ENCODE measurements at places on chromosomes 1 and 21.

DNA sequence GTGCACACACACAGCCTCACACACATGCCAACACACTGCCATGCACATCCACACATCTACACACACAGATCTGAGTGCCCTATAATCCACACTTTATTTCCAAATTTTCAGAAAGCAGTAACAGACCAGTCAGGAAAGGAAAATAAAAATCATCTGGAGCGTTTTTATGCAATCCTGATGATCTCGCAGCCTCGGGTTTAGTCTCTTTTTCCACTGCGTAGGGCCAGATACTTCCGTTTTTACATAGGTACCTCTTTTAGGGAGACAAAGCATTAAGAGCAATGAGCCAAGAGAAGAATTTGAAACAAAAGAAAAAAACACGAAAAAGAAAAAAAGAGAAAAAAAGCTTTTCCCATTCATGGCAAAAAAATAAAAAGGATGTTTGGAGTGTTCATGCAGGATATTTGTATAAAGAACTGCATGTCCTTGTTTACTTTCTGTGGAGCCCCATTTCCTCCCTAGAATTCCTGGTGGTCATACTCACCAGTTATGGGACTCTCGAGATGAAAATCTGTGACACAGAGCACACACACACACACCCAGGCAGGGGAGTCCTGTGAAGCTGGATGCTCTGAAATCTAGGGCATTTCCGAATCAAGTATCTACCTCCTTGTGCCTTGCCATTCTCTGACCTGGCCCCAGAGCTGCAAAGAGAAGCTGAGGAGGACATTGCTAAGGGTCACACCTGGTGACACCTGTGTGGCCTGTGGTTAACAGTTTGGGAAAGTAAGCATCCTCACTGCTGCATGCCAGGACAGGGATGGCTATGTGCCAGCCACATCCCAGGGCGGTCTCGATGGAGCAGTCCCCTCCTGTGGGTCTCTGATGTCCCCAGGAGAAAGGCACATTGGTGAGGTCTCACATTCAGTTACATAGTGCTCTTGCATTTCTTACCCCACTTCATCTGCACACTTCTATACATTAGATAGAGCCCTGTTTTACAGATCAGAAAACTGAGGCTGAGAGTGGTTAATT lies 83.6 kb downstream of the RUNX1 start:
- DNase-seq: no peak

GRCh38 chr1:224739997-224740684 lies 124.0 kb downstream of the CNIH3 start:
- DNase-seq: no peak

DNA sequence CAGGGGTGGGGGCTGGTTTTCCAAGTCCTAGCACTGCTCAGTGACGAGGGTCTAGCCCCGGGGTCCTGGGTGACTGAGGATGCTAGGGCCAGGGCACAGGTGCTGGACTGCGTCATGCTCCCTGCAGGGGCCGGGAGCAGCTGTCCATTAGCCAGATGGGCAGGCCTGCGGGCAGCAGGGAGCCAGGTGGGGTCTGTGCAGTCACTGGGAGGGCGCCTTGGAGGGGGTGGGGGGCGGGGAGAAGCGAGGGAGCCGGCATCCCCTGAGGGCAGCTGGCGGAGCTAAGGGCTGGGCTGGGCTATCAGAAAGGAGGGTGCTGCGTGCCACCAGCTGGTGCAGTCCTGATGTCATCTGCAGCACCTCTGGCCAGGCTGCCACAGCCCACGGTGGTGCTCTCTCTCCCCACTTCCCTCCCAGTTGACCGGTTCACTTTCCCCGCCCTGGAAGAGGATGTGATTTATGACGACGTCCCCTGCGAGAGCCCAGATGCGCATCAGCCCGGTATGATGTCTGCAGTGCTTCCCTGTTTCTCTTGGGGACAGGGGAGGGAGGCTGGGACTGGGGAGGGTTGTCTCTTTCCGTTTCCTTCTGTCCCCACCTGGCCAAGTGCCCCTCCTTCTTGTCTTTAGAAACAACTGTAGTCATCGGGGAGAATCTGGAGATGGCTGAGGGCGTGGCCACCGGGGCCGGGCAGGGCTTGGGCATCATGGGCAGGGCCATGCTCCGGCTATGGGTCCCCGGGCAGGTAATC lies 63.8 kb downstream of the ARHGEF10L start:
- DNase-seq: no peak

- no peak for DNase-seq
These were observed 106.0 kb downstream of the NTNG1 start for GRCh38 chr1:107246775-107247345.

DNA sequence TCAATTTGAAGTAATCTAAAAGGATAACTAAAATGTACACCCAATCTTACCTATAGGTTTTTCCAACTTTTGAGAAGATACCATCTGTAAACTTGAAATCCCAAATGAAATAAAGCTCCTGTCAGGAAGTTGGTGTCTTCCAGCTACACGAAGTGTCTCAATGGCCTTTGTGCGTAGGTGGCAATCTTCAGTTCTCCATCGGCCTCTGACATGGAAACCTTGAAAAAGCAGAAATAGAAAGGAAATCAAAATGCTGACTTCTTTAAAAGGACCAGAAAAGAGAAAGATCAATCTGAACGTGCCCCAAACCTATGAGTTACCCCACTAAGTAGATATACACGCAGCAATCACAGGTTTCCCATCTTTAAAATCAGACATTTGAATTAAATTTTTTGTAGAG lies 10.0 kb downstream of the MKNK1 start:
- DNase-seq: no peak

DNA sequence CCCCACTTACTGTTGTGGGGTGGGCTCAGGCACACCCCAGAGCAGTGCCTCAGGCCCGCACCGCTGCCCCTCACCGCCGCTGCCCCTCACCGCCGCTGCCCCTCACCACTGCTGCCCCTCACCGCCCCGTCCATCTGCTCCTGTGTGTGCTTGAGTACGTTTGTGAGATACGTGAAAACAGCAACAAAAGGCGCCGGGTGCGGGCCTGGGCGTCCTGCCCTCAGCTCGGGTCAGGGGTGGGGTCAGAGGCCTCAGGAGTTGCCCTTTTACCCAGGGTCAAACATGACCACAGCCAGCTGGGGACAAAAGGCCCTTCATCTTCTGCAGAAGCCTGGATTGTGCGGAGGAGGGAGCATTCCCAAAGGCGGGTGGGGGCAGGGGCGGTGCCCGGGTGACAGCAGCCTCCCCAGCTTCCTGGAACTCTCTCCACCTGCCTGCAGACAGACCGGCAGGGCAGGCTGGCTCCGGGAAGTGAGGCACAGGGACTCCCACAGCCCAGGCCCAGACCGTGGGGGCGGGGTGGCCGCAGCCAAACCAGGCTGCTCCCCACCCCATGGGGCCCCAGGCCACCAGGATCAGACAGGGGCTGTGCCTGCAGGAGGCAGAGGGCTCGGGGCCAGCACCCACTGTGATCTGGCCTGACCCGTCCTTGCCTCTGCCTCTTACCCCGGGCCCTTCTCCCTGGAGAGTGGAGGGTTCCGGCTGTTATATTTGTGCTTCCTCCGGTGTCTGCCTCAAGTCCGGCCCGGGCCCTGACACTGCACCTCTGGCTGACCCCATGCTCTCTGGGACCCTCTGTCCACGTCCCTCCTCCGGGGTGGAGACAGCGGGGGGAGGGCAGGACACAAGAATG lies 2.3 kb upstream of the VWA1 start:
- no peak for DNase-seq

GRCh38 chr1:171984850-171985485 lies 143.7 kb downstream of the DNM3 start:
- no peak for DNase-seq

- DNase-seq: no peak
These were observed 51.7 kb downstream of the WNT9A start for GRCh38 chr1:227895828-227896685.

GRCh38 chr1:17210176-17210575 lies 5.2 kb downstream of the PADI1 start:
- DNase-seq: no peak

- DNase-seq: no peak
These were observed 42.5 kb downstream of the SLC9C2 start for GRCh38 chr1:173560285-173560880.

DNA sequence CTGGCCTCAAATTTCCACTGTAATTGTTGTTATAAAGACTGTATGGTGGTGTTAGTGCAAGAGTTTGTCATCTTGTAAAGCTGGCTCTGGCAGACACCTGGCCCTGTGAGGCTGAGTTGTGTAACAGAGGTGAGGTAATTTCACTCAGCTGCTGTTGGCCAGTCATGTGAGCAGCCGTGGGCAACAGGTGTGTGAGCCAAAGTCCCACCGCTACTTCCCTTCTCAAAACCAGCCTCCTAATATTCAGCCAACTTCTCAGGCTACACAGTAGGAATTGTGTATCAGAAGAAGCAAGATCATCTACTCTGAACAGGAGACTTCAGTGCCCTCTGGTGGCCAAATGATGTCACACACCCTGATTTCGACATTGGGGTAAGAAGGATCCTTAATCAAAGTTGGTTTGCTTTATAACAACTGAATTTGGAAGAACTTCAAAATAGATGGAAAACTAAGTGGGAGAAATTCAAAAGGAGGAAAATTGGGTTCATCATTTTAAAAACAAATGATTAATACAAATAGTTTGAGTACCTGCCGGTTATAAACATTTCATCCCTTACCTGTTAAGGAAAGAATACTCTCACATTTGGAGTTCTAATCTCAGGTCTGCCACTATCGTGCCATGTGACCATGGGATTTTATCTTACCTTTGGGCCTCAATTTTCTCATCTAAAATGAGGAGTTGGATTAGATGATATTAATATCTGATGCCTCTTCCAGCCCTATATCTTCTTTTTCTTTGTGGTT lies 2.6 kb upstream of the CREG1 start:
- peak; percentile 54 for DNase-seq

DNA sequence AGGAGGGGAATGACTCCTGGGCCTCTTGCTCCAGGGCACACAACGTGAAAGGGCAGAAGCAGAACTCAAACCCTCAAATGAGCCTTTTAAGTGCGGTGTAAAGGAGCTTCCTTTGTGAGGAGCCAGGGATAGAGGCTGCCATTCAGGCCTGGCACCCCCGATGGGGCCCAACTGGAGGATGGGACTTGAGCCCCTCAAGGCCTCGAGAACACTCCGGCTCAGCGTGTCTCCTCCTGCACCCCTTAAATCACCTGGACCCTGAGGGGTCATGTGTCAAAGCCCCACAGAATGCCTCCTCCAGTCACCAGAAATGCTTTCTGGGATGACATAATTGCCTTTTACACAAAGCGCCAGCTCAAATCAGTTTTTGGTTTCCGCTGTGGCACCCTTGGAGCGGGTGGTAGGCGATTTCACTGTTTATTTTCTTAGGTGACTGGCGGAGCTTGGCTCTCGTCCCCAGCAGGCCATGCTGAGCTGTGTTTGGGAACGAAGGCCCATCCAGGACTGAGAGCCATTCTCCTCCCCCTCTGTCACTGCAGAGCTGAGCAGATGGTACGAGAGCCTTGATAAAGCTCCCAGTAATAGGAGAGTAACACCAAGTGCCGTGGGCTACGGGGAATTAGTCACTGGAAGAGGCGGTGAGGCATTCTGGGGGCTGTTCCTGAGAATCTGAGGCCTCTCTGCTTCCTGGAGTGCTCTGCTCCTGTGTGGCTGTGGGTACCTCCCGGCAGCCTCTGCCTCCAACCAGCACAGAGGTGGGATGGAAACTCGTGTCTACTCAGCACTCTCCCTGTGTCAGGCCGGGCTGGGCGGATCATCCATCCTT lies 163.0 kb downstream of the GRIK3 start:
- DNase-seq: no peak

GRCh38 chr1:203555076-203555475 lies 61.1 kb downstream of the OPTC start:
- DNase-seq: no peak

DNA sequence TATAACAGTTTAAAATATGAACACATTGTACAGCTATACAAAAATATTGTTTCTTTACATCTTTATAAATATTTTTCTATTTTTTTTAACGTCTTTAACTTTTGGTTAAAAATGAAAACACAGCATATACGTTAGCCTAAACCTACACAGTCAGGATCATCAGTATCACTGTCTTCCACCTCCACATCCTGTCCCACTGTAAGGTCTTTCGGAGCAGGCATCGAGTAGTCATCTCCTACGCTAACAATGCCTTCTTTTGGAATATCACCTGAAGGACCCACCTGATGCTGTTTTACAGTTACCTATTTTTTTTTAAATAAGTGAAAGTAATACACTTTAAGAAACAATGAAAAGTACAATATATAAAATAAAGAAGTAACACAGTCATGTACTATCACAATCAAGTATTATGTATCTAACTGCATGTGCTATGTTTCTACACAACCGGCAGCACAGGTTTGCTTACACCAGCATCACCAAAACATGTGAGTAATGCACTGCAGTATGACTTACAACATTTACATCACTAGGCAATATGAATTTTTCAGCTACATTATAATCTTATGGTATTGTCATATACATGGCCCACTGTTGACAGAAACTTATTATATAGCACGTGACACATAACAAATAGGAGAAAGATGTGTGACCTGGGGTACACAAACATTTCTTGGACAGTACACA lies 254.4 kb downstream of the AKT3 start:
- no peak for DNase-seq

DNA sequence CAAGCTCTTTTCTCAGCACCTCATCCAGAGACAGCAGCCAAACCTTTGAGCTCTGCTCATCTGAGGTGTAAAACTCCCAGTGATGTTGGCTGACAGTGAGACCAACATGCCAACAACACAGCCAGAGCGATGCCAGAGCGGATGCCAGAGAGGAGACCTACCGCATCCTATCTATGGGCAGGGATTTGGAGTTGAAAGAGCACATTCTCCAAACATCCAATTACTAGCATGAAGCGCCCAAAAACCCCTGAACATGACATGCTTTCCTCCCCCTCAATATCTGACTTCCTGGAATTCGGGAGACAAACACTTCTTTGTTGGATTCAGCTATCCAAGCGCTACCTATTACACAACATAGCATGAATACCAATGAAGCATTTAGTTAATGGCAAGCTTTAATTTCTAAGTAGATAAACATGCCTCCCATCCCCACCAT lies 23.1 kb upstream of the PAXBP1 start:
- DNase-seq: no peak

DNA sequence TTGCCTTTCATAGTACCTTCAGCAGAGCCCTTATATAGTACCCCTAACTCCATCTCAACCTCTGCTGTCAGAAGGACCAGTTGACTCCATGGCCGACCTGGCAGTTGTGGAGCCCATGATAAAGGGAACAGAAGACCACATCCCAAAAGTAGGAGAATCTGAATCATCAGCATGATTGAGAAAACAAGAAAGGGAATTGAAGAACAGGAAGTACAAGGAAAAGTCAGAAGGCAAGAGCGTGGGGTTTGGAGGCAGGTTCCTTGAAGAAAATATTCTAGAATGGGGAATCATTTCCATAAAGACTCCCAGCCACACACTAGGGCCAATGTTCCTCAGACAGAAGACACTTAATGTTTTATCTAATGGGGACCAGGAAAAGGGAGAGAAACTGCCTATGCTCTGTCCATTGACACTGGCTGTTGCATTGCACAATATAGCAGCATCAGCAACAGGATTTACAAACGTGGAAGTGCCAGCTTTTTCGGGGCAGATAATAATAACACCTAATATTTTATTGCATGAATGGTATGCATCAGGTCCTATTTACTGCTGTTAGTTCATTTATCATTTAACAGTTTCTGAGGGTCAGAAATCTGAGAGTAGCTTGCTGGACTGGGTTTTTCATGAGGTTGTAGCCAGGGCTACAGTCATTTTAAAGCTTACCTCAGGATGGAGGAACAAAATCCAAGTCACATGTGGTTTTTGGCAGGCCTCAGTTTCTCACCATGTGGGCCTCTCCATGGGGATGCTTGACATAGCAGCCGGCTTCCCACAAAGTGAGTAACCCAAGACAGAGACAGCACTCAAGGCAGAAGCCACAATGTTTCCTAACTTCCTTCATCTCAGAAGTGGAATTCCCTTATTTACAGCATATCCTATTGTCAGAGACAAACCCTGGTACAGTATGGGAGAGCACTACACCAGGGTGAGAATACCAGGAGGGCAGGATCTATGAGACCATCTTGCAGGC lies 483.4 kb downstream of the PLPP3 start:
- no peak for DNase-seq
